ENCODE measurements at places on chromosomes 6 and 20. TPM values are rescaled to one million over a fixed set of nuclear protein-coding genes. Genes with fewer than 3 reads are reported as not detected.

AIF1 gene
- not detected for total RNA-seq

DNA sequence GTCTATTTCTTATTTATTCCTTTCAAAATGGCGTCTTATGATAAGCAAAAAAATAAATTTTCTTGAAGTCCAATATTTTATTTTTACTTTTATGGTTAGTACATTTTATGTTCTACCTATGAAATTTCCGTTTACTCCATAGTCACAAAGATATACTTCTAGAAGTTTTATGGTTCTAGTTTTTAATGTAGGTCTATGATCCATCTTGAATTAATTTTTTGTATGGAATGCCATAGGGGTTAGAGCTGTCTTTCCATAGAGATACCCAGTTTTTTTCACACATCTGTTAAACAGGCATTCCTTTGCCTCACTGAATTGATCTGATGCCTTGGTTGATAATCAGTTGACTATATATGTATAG, 24.9 kb upstream of the ASIP start:
- no peak for DNase-seq

- DNase-seq = no peak
Observed at GRCh38 chr6:107590378-107590777, 100.5 kb downstream of the SOBP start.

DNA sequence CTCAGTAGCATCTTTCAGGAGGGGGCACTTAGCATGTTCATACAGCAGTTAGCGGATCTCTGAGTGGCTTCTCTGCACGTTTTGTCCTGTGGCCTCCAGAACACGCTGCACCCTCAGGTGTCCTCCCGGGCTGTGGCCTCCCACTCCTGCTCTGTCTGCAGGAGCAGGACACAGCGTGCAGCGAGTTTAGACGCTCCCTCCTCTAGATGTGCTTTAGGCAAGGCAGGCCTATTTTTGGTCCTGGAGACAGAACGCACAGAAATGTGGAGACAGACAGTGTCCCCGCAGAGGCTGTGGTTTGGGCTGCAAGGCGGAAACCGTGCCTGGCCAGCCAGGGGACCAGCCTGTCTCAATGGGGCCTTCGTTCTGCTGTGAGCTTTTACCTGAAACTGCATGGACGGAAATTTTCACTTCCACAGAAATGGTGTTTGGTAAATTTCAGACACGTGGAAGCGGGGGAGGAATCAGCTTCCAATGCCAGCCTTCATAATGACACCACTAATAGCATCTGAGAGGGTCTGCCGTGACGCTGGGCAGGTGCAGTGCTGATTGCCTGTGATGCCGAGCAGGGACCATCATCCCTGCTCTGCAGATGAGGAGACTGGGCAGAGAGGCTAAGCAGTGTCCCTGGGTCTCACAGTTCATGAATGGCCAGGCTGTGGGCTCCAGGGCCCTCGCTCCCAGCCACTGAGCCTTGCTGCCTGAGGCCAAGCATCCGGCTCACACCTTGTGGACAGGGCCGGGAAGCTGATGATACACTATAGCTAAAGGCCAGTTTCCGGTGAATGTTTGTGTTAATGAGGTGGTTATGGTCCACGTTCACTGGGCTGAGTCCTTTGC, 120.9 kb downstream of the SYCP2 start:
- no peak for DNase-seq

GRCh38 chr6:72649032-72649984, 27.4 kb downstream of the KCNQ5 start:
- no peak for DNase-seq
